Activated CD8-positive, alpha-beta T cell treated with anti-CD3 and anti-CD28 coated beads for 36 hours (primary cell): ENCODE measurements at places on chromosomes 3 and 15. TPM values are rescaled to one million over a fixed set of nuclear protein-coding genes. Genes with fewer than 3 reads are reported as not detected.

Gene DYNC1LI1
- 31.0 TPM for total RNA-seq

DNA sequence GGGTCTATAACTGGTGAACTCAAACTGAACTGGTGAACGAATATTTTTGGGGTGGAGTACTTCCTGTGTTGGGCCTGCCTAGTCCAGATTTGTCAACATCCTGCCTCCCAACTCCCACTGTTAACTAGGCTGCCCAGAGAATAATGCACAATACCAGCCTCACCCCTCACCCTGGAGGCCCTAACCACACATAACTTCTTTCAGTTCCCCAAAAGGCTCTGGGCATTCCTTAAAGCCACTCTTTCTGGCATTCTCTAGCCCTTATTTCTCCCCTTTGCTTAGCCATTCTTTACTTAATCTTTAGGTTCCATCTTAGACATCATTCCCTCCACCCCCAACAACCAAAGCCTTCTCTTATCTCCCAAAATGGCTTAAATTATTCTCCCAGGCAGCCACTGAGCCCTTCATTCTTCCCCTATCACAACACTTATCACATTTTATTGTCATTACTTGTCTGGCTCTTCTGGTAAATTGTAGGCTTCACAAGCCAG, 9.1 kb upstream of the SEC11A start:
- H3K4me1 ChIP-seq: peaks cover 32% of the 10 kb centered on the region
- H3K4me3 ChIP-seq: no peak overlapping the region
- H3K36me3 ChIP-seq: no peaks in the 10 kb centered on the region
- no peak for DNase-seq
- H3K27ac ChIP-seq: peak overlapping the region; percentile 82
- no peaks in the 10 kb centered on the region for H3K27me3 ChIP-seq

DNA sequence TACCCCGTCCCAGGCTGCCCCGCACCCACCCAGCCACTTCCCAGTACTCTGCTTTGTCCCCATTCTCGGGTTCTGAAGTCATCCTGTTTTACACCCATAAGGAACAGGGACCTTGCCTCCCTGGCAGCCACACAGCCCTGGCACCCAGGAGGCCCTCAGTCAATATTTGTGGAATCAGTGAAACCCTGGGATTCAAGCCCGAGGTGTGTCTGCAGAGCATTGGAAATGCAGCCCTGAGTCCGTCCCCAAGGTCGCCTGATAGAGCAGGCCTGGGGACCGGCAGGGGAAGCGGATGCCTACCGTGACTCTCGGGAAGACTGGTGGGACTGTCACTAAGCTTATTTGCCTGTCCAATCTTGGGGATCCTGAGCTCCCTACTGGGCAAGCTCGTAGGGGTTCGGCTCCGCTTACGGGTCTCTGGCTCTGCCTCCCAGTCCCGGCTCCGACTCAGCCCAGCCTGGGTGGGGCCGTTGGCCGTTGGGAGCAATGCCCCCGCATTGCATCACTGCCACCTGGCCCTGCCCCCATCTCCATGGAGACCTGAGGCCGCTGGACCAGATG, 64.4 kb upstream of the TAMM41 start:
- no peak overlapping the region for H3K4me3 ChIP-seq
- H3K27me3 ChIP-seq: no peaks in the 10 kb centered on the region
- no peaks in the 10 kb centered on the region for H3K4me1 ChIP-seq
- DNase-seq: no peak
- H3K27ac ChIP-seq: no peak overlapping the region

Gene CFAP91
- total RNA-seq: not detected

- no peak overlapping the region for H3K4me3 ChIP-seq
- peaks cover 6% of the 10 kb centered on the region for H3K4me1 ChIP-seq
- H3K27ac ChIP-seq: no peak overlapping the region
- no peak for DNase-seq
- no peaks in the 10 kb centered on the region for H3K36me3 ChIP-seq
- no peaks in the 10 kb centered on the region for H3K27me3 ChIP-seq
These were observed 16.0 kb upstream of the MYO1E start for GRCh38 chr15:59388670-59389069.

Gene LYZL4
- not detected for total RNA-seq
